HFFc6 (cell line): ENCODE measurements at places on chromosomes 7 and 10.

DNA sequence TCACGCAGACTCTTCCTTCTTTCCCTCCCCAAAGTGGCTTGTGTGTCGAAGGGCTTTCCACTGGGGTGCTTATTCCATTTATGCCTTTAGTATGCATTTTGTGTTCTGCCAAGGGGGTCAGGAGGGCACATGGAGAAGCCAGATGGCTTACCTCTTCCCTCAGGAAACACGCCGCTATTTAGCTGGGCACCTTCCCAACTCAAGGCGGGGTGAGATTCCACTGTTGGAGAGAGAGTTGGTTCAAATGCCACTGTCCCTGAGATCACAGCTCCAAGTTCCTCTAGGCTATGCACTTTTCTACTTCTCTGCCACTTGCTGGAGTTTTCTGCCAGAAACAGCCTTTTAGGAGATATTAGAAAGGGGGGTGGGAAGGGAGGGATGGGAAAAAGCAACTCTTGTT lies 1091.8 kb downstream of the LRMDA start:
- DNase-seq, result no peak

DNA sequence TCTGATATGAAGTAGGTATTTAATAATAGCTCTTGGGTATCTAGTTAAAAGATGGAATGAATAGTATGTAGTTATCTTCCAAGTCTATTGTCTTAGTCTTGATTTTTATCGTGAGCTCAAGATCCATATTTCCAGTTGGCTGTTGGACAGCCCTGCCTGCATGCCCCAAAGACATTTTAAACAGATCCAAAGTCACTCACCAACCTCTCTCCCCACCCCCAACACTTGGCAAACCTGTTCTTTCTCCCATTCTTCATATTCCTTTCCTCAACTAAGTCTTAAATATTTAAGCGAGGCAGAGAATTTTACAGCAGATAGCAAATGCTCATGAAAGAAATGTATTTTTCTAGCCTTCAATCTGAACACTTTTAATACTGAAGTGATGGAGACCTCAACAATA lies 80.7 kb upstream of the PALS2 start:
- no peak for DNase-seq

DNA sequence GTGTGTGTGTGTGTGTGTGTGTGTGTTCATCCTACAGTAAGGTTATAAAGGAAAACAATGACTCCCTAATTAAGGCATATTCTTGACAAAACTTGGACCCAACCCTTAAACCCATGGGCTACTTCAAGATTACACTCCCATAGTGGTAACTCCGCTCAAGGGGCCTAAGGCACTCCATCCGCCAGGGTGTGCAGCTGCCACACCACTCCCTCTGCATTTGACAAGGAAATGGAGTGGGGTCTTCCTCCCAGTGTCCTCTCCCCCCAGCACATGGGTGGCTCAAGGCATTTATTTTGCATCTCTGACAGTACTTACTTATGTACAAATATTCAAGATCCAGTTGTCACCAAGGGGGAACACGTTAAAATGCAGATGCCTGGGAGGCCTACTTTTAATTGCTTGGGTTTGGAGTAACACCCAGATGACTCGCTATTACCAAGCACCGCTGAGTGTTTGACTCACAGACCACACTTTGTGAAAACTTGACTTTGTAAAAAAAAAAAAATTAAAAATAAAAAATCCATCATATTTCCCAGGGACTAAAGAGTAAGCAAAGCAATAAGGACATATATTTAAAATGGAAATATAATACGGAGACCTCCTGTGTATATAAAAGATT lies 53.0 kb upstream of the AGR3 start:
- no peak for DNase-seq

DNA sequence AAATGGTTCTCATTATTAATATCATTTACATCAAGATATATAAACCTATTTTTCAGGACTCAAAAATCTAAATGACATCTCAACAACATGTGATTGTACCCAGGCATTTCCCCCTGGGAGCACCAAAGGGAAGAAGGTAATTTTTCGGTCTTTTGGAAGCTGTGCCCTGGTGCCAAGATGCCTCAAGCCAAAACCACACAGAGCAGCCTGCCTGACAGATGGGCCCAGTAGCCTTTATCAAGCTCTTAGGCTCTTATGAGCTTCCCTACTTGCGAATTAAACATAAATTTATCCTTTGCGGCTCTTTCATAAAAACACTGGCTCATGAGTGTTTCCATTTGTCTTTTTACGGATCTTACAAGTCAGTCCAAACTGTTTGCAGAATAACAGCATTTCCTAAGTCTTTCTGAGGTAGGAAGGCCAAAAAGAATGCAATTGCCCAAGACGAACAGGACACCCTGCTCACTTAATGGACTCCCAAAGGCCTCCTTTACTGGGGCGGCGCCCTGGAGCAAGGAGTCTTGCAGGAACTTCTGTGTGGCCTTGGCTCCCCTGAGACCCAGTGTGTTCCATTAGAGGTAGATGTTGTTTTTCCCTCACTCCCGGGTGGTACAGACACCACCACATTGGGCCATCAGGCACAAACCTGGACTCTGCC lies 4.1 kb upstream of the RASSF4 start:
- no peak for DNase-seq

DNA sequence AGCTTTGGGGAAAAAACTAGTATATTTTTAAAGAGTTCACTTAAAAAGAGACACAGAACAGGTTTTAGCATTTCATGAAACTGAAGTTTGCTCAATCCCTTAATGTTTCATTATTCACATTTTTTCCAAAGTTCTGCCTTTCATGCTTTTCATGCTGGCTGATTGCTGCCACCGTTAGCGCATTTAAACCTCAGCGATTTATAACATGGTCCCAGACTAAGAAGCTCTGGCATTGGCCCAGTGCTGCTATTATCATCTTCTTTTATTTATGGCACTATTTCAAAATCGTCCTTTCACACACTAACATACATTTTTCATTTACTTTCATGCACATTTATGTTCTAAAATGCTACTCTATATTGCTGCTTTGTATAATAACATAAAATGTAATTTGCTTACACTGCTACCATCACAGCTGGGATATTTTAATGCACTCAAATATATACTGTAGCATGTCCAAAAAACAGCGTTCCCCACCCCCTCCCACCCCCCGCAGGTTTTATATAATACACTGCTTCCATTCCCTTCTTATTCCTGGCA lies 141.9 kb downstream of the MPP7 start:
- DNase-seq, result no peak
